ENCODE measurements at places on chromosomes 13 and 19. TPM values are rescaled to one million over a fixed set of nuclear protein-coding genes. Genes with fewer than 3 reads are reported as not detected.

- no peak overlapping the region for H3K4me3 ChIP-seq
- no peaks in the 10 kb centered on the region for H3K36me3 ChIP-seq
- H3K4me1 ChIP-seq = peaks cover 11% of the 10 kb centered on the region
- DNase-seq = no peak
- peak overlapping the region; percentile 61 for H3K27ac ChIP-seq
These were observed 4.3 kb upstream of the RLN3 start for GRCh38 chr19:14023404-14024235.

DNA sequence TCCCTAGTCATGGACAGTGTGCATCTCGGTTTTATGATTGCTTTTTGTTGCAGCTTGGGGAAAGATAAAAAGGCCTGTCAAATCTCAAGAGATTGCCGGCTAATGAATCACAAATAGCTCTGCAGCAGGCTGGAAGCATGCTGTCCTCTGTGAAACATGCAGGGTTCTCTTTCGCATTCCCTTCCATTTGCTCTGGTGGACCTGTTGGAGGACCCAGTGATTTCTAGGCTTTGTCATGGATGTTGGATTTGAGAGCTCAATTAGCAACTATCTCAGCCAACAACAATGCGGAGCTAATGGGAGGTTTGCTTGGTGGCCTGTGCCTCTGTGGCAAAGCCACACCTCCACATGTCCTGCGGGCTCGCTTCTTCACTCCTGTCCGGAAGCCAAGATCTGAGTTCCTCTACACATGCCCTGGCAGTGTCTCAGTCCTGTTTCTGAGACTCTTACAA is 418.1 kb upstream of the ARGLU1 start:
- H3K27me3 ChIP-seq = peaks cover 2% of the 10 kb centered on the region
- peak; percentile 1 for DNase-seq
- peak overlapping the region; percentile 68 for H3K4me3 ChIP-seq
- H3K36me3 ChIP-seq = no peaks in the 10 kb centered on the region
- H3K27ac ChIP-seq = peak overlapping the region; percentile 63

DNA sequence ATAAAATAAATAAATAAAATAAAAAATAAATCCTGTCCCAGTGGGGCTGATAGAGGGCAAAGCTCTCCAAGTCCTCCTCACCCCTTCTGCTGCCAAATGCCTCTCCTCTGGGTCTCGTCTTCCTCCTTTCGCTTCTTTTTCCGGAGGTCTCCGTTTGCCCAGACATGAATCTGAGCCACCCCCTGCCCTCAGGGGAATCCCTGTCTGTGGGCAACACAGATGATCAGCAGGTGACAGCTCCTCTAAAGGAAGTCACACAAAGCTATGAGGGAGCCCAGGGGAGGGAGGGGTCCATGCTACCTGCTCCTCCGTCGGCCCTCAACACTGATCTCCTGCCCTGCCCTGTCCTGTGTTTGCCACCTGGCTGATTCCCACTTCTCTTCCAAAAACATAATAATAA is 479 bp downstream of the TMEM150B start:
- H3K27ac ChIP-seq = no peak overlapping the region
- no peak overlapping the region for H3K4me3 ChIP-seq
- H3K4me1 ChIP-seq = peaks cover 19% of the 10 kb centered on the region
- no peaks in the 10 kb centered on the region for H3K36me3 ChIP-seq

Gene LGALS14
- not detected for total RNA-seq

GRCh38 chr19:36837176-36837905 is 846 bp downstream of the ZNF790 start:
- H3K4me1 ChIP-seq = peaks cover 9% of the 10 kb centered on the region
- no peak overlapping the region for H3K4me3 ChIP-seq
- H3K27me3 ChIP-seq = no peaks in the 10 kb centered on the region

Gene PCP2
- not detected for total RNA-seq

Gene SLITRK5
- total RNA-seq = not detected

GRCh38 chr13:97133955-97134354 is 88.2 kb upstream of the MBNL2 start:
- peaks cover 12% of the 10 kb centered on the region for H3K4me1 ChIP-seq
- H3K27me3 ChIP-seq = peaks cover 8% of the 10 kb centered on the region
- no peak overlapping the region for H3K27ac ChIP-seq
- H3K4me3 ChIP-seq = no peak overlapping the region
- DNase-seq = no peak

Gene ADGRE1
- not detected for total RNA-seq

DNA sequence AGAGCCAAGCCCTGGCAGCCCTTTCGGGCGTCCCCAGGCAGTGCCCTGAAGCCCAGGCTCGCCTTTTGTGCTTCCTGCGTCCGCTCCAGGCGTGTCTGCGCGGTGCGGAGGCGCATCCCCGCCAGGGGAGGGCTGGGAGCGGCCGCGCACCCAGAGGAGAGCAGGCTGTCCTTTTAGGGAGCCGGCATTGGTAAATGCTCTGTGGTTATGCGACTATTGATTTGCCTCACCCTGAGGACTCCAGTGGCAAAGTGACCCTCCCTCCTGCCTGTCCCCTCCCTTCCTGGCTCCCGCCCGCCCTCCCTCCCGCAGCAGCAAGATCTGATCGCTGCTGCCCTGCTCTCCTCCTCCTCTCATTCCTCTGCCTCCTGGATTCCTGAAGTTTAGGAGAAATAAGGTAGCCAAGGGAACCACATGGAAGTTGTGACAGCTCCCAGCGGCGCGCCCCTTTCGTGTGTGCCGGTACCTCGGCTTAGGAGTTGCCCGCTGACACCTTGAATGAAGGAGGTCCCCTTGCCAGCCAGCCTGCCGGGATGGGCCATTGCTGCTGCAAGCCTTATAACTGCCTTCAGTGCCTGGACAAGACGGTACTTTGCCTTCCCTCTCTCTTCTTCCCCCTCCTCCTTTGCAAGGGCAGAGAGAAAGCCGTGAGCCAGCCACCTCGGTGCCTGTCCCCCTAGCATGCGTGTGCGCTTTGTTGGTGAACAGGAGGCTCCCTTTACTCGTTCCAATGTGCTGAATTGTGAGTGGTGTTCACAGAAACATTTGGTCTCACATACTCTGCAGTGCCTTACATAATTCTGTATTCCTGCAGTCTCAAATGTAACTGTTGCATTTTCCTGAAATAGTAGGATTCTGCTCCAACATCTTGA is 166.9 kb downstream of the SLC7A1 start:
- no peak overlapping the region for H3K27ac ChIP-seq
- H3K27me3 ChIP-seq = peaks cover 35% of the 10 kb centered on the region
- H3K4me1 ChIP-seq = peaks cover 14% of the 10 kb centered on the region
- no peak for DNase-seq

- H3K36me3 ChIP-seq = peaks cover 33% of the 10 kb centered on the region
- peaks cover 2% of the 10 kb centered on the region for H3K27me3 ChIP-seq
- no peak for DNase-seq
- peak overlapping the region; percentile 99 for H3K4me3 ChIP-seq
- peaks cover 52% of the 10 kb centered on the region for H3K4me1 ChIP-seq
These were observed 1.3 kb downstream of the ZNF175 start for GRCh38 chr19:51572410-51572809.

DNA sequence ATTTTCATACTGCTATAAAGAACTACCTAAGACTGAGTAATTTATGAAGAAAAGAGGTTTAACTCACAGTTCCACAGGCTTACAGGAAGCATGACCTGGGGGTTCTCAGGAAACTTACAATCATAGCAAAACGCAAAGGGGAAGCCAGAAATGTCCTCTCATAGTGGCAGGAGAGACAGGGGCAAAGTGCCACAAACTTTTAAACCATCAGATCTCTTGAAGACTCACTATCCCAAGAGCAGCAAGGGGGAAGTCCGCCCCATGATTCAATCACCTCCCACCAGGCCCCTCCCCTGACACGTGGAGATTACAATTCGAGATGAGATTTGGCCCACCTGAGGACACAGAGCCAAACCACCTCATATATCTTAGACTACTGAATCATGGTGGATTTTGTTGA is 198.7 kb downstream of the KCTD12 start:
- DNase-seq = no peak
- H3K27me3 ChIP-seq = peaks cover 3% of the 10 kb centered on the region

Gene PRKCG
- 0.28 TPM for total RNA-seq

DNA sequence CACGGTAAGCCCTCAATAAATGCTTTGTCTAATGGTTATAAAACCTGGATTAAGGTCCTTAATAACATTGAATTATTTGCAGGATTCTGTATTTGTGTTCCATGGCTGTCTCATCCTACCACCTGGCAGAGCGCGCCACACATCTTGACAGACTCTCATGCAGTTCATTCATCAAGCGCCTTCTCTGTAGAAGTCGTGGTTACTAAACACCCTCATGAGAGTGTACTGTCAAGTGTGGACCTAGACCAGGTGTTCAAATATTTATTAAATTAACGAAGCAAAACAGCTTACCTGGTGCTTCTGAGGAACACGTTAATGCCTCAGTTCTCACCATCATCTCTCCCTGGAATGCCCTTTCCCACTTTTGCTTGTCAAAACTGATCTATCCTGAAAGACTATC is 13.1 kb upstream of the FBXL3 start:
- no peak overlapping the region for H3K27ac ChIP-seq
- H3K4me1 ChIP-seq = peaks cover 12% of the 10 kb centered on the region
- no peak for DNase-seq
- H3K27me3 ChIP-seq = no peaks in the 10 kb centered on the region
- H3K36me3 ChIP-seq = peaks cover 4% of the 10 kb centered on the region

Gene PRTN3
- total RNA-seq = not detected

Gene FOXA3
- total RNA-seq = not detected

DNA sequence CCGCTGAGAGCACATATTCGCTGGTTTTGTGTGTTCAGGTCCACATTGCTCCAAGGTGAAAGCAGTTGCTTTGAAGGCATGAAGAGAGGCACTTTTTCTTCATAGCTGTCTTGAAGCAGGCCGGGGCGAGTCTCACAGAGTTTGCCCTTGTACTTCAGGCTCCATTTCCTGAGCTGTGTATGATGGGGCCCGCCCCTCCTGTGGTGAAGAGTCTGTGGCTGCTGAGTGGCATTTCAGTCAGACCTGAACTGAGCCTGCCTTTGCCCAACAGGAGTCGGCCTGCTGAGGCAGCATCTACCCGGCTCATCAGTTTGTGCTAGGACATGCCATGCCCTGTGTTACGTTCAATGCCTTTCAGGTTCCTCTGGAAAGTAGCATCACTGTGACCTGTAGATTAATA is 44.4 kb upstream of the C1QTNF9 start:
- no peak for DNase-seq
- no peak overlapping the region for H3K4me3 ChIP-seq
- no peaks in the 10 kb centered on the region for H3K27me3 ChIP-seq
- H3K27ac ChIP-seq = no peak overlapping the region
- no peaks in the 10 kb centered on the region for H3K36me3 ChIP-seq

- DNase-seq = no peak
- no peak overlapping the region for H3K4me3 ChIP-seq
- H3K4me1 ChIP-seq = no peaks in the 10 kb centered on the region
These were observed 1623.4 kb upstream of the PRR20A start for GRCh38 chr13:55517312-55517711.

GRCh38 chr13:49278211-49278610 is 30.5 kb downstream of the CDADC1 start:
- H3K36me3 ChIP-seq = no peaks in the 10 kb centered on the region
- H3K4me3 ChIP-seq = no peak overlapping the region
- DNase-seq = no peak
